ENCODE measurements at places on chromosomes 5 and 9. TPM values are rescaled to one million over a fixed set of nuclear protein-coding genes. Genes with fewer than 3 reads are reported as not detected.
A peak's percentile ranks its signal among the peaks of the same experiment; 100 is the strongest.

- H3K27ac ChIP-seq = peak overlapping the region; percentile 87
- H3K36me3 ChIP-seq = no peaks in the 10 kb centered on the region
- H3K4me1 ChIP-seq = peaks cover 16% of the 10 kb centered on the region
- H3K4me3 ChIP-seq = peak overlapping the region; percentile 59
These were observed 1.3 kb upstream of the NREP start for GRCh38 chr5:111758284-111758628.

GRCh38 chr9:99138424-99139284, 33.7 kb downstream of the TGFBR1 start:
- no peak for DNase-seq
- no peak overlapping the region for H3K27ac ChIP-seq
- no peak overlapping the region for H3K4me3 ChIP-seq
- H3K27me3 ChIP-seq = no peaks in the 10 kb centered on the region
- H3K4me1 ChIP-seq = no peaks in the 10 kb centered on the region

DNA sequence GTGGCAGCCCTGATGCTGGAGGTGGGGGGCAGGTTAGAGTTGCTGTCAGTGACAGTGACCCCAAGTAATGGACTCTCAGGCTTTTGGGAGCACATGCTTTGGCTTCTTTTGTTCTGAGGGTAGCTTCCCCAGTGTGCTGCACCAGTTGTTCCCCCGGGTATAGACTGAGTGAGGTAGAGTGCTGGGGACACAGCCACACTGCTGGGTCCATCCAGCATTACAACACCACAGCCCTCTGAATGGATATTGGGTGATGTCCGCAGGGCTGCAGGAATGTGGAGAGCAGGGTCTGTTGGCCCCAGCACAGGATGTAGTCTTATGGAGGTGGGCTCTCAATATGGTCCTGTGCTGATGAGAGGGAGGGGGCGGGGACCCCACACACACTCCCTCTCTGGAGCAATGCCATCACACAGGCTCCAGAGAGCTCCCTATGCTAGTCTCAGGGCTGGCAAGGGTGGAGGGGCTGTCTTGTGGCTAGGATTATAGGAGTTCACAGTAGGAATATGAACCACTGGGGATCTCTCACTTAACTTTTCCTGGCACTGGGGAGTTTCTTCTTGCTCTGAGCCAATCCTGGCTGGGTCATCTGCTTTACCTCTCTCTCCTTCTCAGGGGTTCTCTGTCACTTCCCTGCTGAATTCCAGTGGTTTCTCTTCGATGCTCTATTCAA, 20.7 kb downstream of the OSMR start:
- H3K4me1 ChIP-seq = peaks cover 20% of the 10 kb centered on the region
- H3K36me3 ChIP-seq = no peaks in the 10 kb centered on the region
- no peak overlapping the region for H3K4me3 ChIP-seq
- H3K27ac ChIP-seq = no peak overlapping the region

DNA sequence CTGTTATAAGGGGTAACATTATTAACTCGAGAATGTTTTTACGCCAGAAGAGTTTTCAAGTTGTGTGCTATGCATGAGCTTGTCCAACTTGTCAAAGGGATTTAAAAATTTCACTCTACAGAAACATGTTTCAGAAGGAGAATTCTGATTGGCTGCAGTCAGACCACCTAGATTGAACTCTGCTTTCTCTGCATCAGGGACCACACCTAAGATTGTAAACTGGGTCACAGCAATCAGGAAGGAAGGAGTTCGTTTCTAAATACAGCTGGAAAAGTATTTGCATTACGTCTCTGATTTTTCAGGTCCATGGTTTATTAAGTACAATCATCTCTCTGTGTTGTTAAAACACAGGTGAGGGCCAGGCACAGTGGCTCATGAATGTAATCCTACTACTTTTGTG, 5.8 kb downstream of the GLRX start:
- H3K27ac ChIP-seq = no peak overlapping the region
- H3K27me3 ChIP-seq = no peaks in the 10 kb centered on the region
- DNase-seq = no peak
- H3K4me3 ChIP-seq = peak overlapping the region; percentile 15

The CDKN2B-AS1 gene
- total RNA-seq = 5.9 TPM

DNA sequence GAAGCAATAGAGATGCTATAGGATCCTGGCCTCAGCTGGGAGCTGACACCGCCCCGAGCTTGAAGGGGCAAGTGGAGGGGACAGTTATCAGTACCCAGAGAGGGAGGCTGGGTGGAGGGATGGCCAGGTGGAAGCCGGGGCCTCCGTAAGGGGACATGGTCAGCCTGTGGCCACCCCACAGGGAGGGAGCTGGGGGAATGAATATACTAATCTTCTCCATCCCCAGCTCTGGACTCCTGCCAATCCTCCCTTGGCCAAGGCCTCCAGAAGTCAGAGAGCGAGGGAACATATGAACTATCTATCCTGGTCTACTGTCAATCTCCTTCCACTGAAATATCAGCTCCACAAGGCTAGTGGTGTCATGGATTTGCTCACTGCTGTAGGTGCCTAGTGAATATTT, 109.3 kb downstream of the BOD1 start:
- DNase-seq = no peak
- no peaks in the 10 kb centered on the region for H3K27me3 ChIP-seq
- H3K27ac ChIP-seq = no peak overlapping the region
- H3K36me3 ChIP-seq = no peaks in the 10 kb centered on the region

DNA sequence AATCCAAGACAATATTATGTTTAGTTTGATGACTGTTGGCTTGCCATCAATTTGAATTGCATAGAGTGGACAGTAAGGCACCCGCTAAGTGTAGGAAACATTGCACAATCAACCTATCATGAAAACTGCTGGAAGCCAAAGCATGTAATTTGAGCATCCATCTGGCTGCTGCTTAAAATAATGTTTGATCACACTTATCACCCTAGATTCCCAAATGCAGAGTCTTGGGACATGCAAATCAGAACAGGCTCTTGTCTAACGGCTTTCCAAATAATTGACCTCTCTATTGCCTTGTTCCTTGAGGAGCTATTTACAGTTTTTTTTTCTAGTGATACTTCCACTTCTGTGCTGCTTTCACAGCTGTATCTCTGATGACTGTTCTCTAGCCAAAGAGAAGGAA, 342.1 kb downstream of the PRR16 start:
- DNase-seq = no peak
- no peaks in the 10 kb centered on the region for H3K36me3 ChIP-seq
- no peak overlapping the region for H3K4me3 ChIP-seq
- H3K27me3 ChIP-seq = no peaks in the 10 kb centered on the region
- no peaks in the 10 kb centered on the region for H3K4me1 ChIP-seq

DNA sequence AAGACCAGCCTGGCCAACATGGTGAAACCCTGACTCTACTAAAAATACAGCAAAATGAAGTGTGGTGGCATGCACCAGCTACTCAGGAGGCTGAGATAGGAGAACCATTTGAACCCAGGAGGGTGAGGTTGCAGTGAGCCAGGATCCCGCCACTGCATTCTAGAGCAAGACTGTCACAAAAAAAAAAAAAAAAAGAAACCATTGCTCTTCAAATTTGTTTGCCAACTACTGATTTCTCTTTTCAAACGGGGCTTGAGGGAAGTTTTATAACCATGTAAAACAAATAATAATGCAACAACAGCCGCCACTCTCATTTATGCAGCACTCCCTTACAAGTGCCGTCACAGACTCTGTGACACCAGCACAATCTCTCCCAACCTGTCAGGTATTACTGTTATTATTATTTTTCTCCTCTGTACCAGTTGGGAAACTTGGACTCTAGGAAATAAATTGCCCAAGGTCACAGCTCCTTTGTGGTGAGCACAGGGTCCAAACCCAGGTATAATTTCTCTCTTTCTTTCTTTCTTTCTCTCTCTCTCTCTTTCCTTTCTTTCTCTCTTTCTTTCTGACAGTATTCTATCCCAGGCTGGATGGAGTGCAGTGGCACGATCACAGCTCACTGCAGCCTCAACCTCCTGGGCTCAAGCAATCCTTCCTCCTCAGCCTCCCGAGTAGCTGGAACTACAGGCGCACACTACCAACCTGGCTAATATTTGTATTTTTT, 25.4 kb downstream of the SERINC5 start:
- no peaks in the 10 kb centered on the region for H3K27me3 ChIP-seq
- peaks cover 21% of the 10 kb centered on the region for H3K4me1 ChIP-seq
- H3K36me3 ChIP-seq = no peaks in the 10 kb centered on the region
- DNase-seq = no peak

DNA sequence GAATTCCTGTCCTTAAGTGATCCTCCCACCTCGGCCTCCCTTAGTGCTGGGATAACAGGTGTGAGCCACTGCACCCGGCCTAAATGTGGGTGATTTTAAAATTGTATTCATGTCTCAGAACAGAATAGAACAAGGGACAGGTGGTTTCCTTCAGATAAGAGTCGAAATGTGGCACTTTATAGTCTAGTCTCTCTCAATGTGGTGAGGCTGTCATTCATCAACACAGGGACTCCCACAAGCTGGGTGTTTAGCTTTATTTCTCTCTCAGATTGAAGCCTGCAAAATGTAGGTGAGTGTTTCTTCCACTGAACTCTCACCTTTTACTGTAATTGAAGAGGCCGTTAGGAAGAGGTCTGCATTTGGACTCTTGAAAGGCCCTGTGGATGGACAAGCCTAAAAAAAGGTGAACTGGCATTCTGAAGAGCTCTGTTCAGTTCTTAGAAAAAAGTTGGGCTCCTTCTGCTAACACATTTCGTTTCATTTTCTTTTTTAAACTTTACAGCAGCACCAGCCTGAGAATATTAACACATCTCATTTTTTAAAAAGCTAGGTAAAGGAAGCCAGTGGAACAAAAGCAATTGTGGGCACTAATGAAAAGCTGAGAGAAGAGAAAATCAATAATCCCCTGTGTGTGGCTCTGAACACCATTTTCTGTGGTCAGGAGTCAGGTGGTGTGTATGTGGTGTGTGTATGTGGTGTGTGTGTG, 126.2 kb upstream of the SLC28A3 start:
- H3K27ac ChIP-seq = no peak overlapping the region
- no peaks in the 10 kb centered on the region for H3K27me3 ChIP-seq
- H3K4me1 ChIP-seq = no peaks in the 10 kb centered on the region

DNA sequence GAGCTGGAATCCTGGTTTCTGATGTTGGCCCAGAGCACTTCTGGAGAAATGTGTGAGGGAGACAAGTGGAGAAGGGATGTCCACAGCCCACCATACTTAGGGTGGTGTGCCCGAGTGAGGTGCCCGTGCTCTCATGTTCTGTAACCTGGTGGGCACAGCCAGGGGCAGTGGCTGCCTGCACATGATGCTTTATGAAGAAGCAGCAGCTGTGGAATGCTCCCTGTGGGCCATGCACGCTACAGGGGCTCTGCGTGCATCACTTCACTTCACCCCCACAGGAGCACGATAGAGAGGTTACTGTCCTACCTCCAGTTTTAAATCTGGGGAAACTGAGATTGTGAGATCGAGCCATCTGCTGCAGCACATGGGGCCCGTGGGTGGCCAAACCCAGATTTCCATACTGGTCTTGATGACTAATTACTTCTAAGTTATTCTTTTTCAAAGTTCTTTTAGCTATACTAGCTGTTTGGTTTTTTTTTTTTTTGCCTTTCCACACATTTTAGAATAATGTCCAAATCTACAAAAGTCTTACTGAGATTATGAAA, 441.6 kb downstream of the GADD45G start:
- H3K36me3 ChIP-seq = no peaks in the 10 kb centered on the region
- H3K4me3 ChIP-seq = no peak overlapping the region
- DNase-seq = no peak

DNA sequence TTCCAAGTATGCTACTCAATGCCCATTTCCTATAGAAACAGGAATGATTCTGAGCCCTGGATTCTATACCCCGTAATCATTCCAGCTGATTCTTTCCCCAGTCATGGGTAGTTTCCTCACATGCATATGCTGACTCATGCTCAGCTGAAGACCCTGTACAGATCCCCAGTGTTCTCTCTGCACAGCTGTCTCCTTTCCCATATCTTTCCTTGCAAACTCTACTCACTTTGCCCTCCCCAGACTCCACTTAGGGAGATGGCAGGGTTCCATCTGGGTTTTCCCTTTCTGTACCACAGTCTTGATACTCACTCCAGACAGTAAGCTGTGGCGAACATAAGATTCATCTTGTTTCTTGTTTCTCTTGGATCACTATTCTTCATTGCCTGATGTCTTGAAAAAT, 357.6 kb downstream of the RAB3C start:
- no peaks in the 10 kb centered on the region for H3K27me3 ChIP-seq
- H3K4me3 ChIP-seq = no peak overlapping the region
- DNase-seq = no peak

GRCh38 chr9:8723195-8723594, 923.6 kb upstream of the DMAC1 start:
- H3K27me3 ChIP-seq = no peaks in the 10 kb centered on the region
- no peak overlapping the region for H3K27ac ChIP-seq
- H3K4me1 ChIP-seq = no peaks in the 10 kb centered on the region
- DNase-seq = no peak

DNA sequence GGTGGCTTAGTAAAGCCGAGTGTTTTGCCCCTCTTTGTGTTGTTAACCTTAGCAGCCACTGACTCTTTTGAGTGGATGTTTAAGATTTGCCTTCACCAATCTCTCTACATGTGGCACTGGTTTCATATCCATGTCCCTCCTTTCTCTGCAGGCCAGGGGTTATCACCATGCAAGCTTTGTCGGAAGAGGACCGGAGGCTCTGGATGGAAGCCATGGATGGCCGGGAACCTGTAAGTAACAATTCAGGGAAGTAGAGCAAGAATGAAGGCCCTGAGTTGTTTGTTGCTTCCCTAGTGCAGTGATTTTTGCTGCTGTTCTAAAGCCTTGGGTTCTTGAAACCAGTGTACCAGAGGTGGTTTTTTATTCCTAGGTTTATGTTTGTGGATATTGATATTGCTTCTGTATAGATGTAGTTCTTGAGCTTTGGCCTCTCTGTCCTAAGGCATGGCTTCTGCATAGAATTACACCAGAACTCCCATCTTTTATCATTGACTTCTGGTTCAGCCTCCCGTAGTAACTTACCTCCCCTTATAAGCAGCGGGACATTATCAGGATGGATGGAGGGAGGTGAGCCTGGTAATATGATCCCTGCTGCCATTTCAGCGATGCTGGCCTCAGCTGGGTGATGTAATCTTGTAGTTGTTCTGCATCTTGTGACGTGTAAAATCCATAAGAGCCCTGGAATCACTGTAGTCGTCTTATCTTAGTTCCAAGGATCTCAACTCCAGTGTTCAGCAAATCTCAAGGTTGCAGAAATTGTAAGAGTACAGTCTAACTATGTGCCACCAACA, 161.9 kb downstream of the ARHGAP26 start:
- DNase-seq = no peak
- H3K4me1 ChIP-seq = no peaks in the 10 kb centered on the region
- H3K4me3 ChIP-seq = no peak overlapping the region
- no peak overlapping the region for H3K27ac ChIP-seq

GRCh38 chr9:91825866-91826265, 124.2 kb downstream of the ROR2 start:
- peaks cover 28% of the 10 kb centered on the region for H3K4me1 ChIP-seq
- H3K27me3 ChIP-seq = no peaks in the 10 kb centered on the region
- no peak for DNase-seq

The LRRC14B gene
- total RNA-seq = not detected

The GRM6 gene
- total RNA-seq = not detected

The SLCO4C1 gene
- total RNA-seq = not detected

Data from vagina (tissue), 2 donors.